ENCODE measurements at places on chromosomes 7 and 10.

GRCh38 chr10:72008096-72008981, 44.1 kb downstream of the CHST3 start:
- no peak for ATAC-seq

- ATAC-seq = no peak
These were observed 433.9 kb downstream of the SORCS3 start for GRCh38 chr10:105075031-105075430.

- ATAC-seq = no peak
These were observed 1013.1 kb downstream of the TYW1 start for GRCh38 chr7:68009716-68010115.

GRCh38 chr10:79433324-79434222, 11.9 kb downstream of the ZCCHC24 start:
- no peak for ATAC-seq

DNA sequence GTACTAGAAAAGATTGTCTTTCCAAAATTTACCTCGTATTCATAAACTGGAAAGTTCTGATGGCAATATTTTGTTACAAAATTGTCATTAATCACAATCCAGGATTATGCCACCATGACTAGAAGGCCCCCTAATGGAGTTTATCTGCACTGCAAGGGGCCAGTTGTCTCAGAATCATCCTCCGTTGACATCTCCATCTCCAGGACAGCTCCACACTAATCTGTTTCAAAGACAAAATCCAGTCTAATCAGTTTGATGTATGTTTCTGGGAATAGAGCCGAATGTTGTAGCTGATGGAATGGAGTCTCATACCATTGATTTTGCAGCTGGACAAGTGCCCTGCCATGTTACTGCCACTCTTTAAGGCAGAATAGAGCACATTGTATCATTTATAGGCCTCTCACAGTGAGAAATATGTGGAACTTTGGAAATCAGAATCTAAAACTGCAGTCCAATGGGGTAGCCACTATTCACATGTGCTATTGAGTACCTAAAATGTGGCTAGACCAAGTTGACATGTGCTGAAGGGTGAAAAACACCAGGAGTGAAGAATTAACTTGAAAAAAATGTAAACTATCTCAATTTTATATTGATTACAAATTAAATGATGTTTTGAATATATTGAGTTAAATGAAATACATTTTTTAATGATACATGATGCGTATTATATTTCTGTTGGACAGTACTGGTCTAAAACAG, 38.3 kb upstream of the TOMM7 start:
- ATAC-seq = peak; percentile 35

DNA sequence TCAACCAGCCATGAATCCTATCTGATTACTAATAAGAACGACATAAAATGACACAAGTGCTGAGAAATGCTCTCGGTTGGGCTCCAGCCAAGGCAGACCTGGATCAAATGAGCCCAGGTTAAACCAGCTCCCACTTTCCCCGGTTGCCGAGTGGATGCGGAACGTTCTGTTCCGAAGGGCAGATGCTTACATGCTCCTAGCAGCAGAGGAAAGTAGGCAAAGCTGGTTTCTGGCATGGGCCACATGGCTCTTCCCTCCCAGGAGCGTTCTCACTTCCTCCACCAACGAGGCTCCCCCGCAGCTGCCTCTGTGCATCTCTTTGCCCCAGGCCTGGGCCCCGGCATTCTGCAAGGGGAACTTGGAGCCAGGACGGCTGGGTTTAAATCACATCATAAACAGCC, 61.8 kb upstream of the SDK1 start:
- ATAC-seq = no peak

GRCh38 chr7:33503736-33504135, 374.4 kb downstream of the BBS9 start:
- ATAC-seq = no peak

GRCh38 chr10:120253131-120253530, 203.9 kb upstream of the PLPP4 start:
- no peak for ATAC-seq

- ATAC-seq = no peak
These were observed 122.9 kb downstream of the LYZL1 start for GRCh38 chr10:29411666-29412315.
